ENCODE measurements at places on chromosomes 6 and 20. TPM values are rescaled to one million over a fixed set of nuclear protein-coding genes. Genes with fewer than 3 reads are reported as not detected.

Gene TFAP2A
- total RNA-seq: 1.3 TPM

Gene COL21A1
- total RNA-seq: 8.4 TPM

Gene PACRG
- total RNA-seq: 1.8 TPM

Gene GNAS-AS1
- not detected for total RNA-seq

Gene SAMD3
- not detected for total RNA-seq

DNA sequence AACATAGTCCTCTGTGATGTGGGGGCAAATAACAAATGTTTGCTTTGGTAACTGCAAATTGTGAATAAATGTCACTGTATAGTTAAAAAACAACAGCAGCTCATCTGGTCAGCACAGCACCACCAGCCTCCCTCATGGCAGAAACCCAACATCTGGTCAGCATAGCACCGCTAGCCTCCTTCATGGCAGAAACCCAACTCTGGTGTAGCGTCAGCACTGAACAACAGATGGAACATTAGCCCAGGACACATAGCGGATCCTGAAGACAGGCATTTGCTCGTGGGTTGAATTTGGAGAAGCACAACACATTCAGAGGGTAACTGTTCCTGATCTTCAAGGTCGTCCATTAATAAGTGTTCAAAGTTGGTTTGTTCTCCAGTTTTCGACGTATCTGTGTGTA lies 265.9 kb downstream of the DLL1 start:
- DNase-seq: no peak

DNA sequence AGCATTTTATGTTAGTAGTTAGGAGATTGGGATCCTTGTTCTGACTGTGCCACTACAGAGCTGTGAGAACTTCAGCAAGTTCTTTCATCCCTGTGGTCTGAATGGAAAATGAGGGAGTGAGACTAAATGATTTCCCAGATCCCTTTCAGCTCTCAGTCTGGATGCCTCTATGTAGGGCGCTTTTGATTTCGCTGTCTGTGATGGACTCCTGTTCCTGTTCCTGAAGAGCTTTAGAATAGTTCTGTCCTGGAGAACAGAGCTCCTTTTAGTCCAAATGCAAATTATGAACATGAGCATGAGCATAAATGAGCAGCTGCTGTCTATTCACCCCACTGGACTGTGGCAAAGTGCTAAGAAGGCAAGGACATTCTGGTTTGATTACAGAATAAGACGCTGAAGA lies 61.4 kb upstream of the NT5E start:
- DNase-seq: no peak

DNA sequence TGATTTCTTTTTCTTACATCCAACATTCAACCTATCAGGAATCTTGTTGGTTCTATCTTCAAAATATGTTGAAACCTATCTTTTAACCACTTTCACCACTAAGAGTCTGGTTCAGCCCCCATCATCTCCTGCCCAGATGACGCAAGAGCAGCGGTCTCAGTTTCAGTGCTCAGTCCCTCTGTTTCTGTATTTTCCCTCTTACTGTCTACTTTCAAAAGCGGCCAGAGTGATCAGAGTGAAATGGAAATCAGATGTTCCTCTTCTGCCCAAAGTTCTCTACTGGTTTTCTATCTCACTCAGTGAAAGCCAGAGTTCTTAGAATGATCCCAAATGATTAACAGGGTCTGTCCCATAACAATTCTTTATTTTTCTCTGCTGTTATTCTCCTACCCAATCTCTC lies 147.9 kb upstream of the PDE7B start:
- no peak for DNase-seq

DNA sequence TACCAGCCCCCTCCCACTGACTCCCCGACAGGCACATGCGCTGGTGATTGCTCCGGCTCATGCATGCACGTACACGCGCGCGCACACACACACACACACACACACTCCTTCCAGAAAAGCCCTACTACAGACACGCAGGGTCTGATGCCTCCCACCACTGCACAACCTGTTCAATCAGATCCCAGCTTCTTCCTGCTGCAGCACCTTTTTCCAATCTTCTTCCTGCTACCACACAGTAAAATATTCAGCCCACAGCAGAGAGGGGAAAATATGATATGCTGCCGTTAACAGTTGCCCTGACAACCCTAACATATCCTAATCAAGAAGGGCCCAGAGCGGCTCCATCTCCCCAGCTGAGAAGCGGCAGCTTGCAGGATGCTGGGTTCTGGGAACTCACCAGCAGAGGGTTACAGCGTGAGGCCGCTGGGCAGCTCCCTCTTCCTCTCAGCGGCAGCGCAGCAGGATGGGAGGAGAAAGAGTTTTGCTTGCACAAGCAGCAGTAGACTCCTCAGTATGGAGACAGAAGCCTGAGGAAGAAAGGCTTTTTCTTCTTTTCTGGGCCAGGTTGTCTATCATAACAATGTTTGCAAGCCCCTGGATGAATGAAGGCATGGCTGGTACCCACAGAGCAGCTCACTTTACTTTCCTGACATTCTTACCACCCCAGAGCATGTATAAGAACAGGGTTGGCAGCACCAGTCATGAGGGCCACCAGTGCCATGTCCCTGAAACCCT lies 23.9 kb downstream of the MAP7 start:
- DNase-seq: no peak

DNA sequence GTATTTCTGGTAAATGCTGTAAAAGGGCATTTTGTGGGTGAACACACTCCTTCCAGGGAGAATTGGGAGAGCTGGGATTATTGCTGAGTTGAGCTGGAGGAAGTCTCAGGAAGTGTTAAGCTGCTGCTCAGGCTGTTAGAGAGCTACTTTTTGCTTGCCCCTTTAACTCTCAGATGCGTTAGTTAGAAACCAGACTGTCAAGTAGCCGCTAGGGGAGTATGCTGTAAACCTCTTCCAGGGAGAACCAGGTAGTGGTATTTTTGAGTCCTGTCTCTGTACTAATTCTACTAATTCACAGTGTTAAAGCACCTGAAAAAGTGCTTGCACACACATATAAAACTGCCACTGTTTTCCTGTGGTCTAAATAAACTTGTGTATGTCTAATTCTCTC lies 6.6 kb upstream of the GFRAL start:
- no peak for DNase-seq

GRCh38 chr6:72504406-72504805 lies 117.5 kb upstream of the KCNQ5 start:
- DNase-seq: no peak

GRCh38 chr20:53982624-53983023 lies 87.8 kb downstream of the BCAS1 start:
- no peak for DNase-seq

- no peak for DNase-seq
These were observed 16.6 kb upstream of the BTBD3 start for GRCh38 chr20:11901127-11901526.

DNA sequence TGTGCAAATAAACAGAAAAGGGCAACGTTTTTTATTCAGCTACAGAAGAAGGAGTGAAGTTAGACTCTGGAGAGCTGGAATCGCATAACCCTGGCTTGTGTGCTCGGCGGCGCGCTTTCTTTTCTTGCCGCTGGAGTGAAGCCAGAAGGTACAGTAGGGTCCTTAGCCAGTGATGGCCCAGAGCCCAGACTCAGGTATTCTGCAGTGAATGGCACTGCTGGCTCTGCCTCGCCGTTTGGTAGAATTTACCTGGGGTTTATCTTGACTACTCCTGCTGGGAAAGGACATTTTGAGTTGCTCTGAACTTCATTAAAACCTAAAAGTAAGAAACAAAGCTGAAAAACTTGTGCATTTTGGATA lies 56.9 kb upstream of the TIAM2 start:
- no peak for DNase-seq

GRCh38 chr6:162576016-162576415 lies 151.6 kb downstream of the PRKN start:
- no peak for DNase-seq

- no peak for DNase-seq
These were observed 10.3 kb downstream of the DUSP15 start for GRCh38 chr20:31859998-31860380.

- no peak for DNase-seq
These were observed 100.8 kb downstream of the MTFR2 start for GRCh38 chr6:136149311-136149710.

DNA sequence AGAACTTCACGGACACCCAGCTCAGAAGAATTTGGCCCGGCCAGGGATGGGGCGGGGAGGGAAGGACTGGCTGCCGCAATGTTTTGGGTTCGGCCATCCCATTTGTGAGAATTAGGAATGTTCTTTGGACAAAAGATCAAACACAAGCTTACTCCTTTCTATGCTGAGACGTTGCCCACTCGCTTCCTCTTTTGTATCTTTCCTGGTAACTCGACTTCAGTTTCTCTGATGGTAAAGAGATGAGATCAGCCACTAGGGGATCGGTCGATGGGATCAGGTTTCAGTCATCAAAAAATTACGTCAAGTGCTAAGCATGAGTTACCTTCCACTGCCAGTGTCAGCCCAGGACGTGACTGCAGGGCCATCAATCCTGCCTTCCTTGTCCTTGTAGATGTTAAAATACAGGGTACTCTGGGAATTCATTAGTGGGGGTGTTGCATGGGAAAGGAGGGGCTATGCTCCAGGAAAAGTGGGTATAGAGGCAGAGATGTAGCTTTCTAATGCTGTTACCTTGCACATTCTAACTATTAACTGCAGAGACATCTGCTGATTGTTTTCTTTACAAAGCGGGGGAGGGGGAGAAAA lies 190.2 kb downstream of the TSHZ2 start:
- DNase-seq: no peak

DNA sequence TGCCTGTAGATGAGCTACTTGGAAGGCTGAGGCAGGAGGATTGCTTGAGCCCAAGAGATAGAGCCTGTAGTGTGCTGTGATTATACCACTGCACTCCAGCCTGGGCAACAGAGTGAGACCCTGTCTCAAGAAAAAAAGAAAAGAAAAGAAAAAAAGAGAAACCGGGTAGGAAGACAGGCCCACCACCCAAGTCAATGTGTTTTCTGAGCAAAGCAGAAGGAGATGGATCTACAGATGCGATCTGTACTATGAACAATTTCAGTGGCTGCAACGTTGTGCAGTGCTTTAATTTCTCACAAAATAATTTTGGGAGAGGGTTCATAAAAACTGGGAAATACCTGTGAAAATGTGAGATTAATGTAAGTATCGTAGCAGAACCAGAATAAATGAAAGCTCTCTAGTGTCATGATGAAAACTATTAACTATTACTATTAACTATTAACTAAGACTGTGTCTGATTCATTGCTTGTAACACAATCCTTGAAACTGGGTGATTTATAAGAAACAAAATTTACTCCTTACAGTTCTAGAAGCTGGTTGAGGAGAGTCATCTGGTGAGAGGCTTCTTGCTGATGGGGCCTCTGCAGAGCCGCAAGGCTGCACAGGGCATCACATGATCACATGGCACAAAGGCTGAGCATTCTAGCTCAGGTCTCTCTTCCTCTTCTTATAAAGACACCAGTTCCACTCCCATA lies 233.1 kb upstream of the ZNF217 start:
- no peak for DNase-seq

DNA sequence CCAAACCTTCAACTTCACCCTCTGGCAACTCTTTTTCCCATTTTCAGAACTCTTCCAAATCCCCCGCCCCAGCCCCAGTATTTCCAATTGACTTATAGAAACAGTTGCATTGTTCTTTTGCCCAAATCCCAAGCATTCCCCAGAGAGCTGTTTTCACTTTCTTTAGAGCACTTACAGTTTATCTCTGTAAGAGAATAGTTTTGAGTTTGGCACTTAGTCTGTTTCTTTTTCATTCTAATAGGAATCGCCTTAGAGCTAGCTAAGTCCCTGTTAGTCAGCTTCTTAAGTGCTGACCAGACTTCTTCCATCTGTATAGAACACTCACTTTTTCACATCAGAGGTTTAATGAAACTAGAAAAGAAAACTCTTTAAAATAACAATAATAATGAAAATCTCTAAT lies 374.2 kb upstream of the FLRT3 start:
- DNase-seq: no peak

DNA sequence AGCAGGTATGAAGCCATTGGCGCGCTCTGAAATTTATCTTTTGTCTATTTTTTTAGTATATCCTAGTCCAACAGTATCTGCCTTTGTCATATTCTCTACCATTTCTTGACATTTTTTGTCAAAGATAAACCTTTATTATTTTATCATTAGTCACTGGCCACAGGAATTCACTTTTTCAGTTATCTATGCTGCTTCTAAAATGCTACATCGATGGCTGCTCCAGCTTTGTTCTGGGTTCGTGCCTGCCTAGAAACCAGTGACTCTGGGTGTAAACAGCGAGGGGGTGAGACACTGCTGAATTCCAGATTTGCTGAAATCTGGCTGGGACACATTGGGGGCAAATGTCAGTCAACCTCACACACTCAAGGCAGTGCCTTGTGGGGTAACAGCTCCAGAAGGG lies 193.4 kb downstream of the CDC5L start:
- no peak for DNase-seq

DNA sequence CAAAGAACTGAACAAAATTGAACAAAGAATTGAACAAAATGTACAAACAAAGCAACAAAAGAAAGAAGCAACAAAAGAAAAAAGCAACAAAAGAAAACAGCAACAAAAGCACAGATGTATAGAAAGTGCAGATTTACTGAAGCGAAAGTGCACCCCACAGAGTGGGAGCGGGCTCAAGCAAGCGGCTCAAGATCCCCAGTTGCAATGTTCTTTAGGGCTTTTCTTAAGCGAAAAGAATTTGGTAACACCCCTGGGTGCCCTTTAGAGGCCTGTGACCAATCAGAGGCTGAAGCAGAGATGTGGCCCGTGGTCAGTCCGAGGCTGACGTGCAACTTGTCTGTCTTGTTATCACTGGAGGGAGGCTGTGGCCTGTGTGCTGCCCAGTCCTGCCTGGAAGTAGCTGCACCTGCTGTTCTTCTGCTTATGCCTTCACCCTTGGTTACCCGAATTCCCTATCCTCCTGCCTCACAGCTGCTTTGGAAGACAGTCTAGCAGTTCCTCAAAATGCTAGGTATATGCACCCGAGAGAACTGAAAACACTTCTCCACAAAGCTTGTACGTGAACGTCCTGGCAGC lies 13.2 kb upstream of the KIF25 start:
- peak; percentile 75 for DNase-seq

GRCh38 chr6:2630359-2630758 lies 120.4 kb downstream of the MYLK4 start:
- no peak for DNase-seq

DNA sequence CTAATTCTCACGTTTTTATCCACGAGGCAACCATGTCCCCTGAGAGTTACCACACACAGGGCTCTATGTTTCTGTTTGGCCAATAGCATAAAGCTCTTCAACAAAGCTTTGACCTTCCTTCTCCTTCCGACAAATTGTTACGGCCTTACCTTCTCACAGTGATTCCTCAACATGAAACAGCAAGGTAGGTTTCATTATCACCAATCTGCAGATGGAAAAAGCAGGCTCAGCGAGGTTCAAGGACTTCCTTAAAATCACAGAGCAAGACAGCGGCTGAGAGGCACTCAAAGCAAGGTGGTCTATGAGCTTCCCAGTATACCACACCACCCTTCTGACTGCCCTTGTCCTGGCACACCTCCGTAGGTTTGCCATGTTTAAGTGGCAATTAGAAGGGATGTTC lies 360.0 kb downstream of the CD83 start:
- DNase-seq: no peak

Data from esophagus muscularis mucosa (tissue), 4 donors.